ENCODE measurements at places on chromosomes 16 and 17.

- DNase-seq: no peak
Measured at GRCh38 chr16:66853261-66854139, 9.3 kb downstream of the CA7 start.

- no peak for DNase-seq
Measured at GRCh38 chr16:8893426-8893825, 11.3 kb downstream of the LITAFD start.

- DNase-seq: no peak
Measured at GRCh38 chr17:59525668-59526067, 39.7 kb upstream of the DHX40 start.

DNA sequence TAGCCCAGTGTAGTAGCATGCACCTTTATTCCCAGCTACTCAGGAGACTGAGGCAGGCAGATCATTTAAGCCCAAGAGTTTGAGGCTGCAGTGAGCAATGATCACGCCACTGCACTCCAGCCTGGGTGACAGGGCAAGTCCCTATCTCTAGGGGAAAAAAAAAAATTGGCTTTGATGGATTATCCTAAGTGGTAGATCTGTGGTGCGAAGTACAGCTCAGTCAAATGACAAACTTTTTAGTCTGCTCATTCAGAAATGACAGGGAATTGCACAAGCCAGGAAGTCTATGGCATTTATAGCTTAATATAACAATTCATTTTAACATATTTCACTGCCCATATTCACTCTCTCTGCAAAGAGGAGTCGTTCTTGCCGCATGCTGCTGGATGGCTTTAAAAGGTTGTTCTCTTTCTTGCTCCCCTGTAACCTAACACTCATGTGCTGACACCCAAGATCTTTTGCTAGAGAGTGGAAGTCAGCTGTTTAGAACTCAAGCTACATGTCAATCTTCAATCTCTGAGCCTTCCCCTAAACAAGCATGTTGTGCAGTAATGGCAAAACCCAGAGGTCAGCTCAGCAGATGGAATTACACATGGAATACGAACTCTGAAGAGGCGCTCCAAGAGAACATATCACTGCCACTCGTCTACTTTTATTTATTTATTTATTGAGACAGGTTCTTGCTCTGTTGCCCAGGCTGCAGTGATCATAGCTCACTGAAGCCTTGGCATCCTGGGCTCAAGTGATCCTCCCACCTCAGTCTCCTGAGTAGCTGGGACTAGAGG is 32.8 kb downstream of the RNF157 start:
- no peak for DNase-seq

DNA sequence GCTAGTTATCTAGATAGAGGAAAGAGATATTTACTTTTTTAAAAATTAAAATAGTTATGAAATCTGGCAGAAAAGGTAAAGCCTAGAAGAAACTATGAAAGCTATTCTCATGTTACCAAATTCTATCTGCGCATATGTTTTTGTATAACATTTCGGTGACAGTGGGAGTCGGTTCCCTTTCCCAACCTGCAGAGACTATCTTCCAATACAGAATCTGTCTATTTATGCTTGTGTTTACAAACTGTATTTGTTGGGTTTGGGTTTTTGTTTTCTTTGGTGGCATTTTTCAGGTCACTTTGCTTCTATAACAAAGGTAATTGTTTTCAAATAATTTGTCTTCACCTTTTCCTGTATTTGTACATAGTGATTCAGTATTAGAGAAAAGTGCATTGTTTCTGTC is 69.8 kb downstream of the YPEL2 start:
- no peak for DNase-seq

- DNase-seq: no peak
Measured at GRCh38 chr17:45907750-45908395, 13.5 kb downstream of the MAPT start.

DNA sequence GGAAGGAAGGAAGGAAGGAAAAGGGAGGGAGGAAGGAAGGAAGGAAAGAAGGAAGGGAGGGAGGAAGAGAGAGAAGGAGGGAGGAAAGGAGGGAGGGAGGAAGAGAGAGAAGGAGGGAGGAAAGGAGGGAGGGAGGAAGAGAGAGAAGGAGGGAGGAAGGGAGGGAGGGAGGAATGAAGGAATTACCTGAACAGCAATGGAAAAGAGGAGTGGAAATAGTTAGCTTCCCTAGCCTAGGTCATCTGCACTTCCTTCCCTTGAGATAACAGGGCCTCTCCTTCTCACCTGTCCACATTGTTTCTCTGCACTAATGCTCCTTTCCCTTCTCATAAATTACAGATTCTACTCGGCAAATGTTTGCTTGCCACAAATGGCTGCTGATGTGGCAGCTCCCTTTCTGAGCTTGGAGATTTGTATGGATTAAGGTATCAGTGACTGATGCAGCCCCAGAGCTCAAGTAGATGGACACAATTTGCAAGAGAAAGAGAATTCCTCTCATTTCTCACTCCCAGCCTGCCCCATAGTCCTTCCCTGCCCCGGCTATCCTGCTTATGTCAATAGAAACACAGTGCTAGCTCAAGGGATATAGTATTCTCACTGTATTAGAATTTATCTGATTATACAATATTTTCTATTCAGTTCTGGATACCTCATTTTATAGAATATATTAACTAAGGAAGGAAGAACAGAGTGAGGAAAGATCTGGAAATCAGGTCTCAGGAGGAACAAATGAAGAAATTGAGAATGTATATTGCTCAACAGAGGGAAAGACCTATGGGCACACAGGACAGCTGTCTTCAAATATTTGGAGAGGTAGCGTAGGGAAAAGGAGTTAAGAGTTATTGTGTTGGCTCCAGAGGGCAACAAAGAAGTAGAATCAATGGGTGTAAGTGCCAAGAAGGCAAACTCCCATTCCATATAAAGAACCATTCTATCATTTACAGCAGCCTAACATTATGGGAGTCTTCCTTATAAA is 14.6 kb downstream of the HOXB1 start:
- no peak for DNase-seq

DNA sequence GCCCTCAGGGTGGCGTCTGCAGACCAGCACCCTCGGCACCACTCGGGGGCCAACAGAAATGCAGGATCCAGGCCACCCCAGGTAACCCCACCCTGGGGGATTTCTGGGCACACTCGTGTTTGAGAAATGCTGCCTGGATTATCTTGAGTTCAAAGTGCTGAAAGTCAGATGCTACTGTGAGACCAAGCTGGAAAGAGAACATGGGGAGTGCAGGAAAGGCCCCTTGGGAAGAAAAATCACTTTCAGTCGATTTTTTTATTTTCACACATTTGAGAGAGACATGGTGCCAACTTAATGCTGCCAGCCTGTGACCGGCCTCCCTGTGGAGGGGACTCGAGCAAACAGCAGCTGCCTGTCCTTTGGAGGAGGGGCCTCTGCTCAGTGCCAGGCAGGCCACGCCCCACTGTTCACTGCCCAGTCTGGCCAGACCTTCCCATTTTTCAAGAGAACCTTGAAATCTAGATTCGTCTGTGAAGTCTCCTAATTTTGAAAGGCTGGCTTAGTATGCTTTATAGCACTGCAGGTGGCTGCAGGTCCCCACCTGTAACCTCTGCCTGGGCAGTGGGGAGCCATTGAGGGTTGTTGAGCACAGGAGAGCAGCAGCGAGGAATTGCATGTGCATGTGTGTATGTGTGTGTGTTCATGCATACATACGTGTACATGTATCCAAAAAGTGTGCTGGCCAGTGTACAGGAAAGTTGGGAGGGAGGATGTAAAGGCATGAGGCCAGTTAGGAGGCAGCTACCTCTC is 70.7 kb upstream of the PLCG2 start:
- no peak for DNase-seq

All from T-helper 2 cell (primary cell).